ENCODE measurements at places on chromosomes 16 and 17.

DNA sequence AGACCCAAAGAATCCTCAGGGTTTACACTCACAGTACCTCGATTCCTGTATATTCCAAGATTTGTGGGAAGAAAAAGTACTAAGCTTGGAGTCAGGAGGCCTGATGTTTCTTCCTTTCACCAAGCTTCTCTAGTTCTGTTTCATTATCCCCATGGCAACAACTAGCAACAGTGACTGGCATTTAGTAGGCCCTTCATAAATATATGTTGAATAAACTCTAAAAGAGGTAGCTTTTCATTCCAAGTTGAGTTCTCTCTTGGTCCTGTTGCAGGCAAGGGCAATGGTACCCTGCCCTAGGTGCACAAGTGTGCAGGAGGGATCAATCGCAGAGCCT, 527 bp upstream of the UBE2Z start:
- DNase-seq, result no peak

- DNase-seq, result no peak
These were observed at the start of gene MYH8 for GRCh38 chr17:10421900-10422542. MYH8 (minus strand) TSS chr17:10421950; CDS start chr17:10420227, 1,723 bp downstream.

GRCh38 chr17:36072431-36073121, 8.5 kb downstream of the CCL18 start:
- DNase-seq, result no peak

DNA sequence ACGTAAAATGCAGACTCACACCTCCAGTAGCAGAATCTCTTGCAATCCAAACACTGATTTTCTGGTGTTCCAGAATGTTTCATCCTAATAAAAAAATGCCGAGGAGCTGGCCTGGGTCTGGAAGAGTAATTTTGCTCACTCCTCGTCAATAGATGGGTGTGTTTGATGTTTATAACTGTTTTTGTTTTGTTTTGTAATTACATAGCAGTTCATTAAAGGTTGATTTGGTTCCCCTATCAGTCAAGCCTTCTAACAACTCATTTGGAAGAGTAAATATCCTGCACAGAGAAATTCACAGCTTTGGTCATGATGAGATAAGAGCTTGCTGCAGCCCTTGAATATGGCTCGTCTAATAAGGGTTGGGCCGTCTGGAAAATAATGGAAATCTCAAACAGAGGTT, 36.8 kb upstream of the ELAC2 start:
- no peak for DNase-seq

- no peak for DNase-seq
These were observed 1.9 kb upstream of the PRRT2 start for GRCh38 chr16:29809850-29810698.

- no peak for DNase-seq
These were observed 16.4 kb downstream of the GID4 start for GRCh38 chr17:18055597-18055996.

DNA sequence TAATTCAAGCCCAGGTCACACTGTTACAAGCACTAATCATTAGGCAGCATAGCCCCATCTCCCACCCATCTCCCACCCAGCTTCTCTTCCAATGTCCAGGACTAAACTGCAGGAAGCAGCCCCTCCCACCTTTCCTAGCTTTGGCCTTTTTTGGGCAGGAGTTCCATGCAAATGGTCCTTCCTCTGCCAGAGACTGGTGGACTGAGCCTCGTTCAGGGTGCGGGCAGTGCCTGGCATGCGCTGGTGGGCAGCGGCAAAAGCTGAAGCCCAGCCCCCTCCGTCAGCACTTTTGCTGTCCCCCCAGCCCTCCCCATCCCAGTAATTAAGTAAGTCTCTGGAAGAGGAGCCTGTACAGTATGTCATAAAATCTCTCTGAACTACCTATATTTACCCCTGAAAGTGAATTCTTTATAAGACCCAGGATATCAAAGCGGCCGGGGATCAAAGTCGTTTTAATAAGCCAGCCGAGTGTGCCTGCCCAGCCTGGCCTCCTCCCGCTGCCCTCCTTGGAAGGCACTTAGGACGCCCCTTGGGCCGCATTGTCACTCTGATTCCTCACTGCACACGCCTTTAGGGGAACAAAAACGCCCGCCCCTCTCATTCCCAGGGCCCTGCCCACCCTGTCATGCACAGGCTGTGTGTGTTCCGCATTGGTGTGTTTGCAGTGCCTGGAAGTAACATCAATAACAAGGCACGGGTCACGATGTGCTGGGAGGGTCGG, 109.9 kb downstream of the IRX5 start:
- DNase-seq, result no peak

DNA sequence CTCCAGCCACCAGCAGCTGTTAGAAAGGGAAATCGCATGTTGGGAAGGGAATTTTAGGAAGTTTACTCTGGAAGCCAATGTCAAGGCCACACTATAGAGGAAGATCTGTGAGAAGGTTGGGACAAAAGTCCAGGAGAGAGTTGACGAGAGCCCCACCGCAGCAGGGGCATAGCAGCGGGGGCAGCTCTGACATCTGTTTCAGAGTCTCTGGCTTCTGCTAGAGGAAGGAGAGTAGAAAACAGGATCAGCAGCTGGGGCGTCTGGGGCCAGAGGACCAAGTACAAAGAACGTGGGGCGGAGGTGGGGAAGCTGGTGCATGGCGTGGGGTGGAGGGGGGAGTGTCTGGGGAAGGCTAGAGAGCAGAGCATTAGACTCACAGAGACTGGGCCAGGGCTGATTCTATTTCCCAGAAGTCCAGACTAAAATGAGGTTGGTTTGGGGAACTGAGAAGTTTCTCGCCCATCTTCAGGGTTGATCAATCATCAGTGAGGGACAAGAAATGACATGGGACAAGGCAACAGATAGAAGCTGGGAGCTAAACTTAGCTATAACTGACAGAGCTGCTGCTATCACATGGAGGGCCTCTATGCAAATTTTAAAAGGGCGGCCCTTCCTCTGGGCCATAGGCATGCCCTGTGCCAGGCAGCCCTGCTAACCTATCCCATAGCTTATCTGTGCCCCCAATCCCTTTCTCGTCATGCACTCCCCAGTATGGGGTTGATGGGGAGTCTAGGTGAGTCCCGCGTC, 1.2 kb downstream of the RABEP2 start:
- no peak for DNase-seq

DNA sequence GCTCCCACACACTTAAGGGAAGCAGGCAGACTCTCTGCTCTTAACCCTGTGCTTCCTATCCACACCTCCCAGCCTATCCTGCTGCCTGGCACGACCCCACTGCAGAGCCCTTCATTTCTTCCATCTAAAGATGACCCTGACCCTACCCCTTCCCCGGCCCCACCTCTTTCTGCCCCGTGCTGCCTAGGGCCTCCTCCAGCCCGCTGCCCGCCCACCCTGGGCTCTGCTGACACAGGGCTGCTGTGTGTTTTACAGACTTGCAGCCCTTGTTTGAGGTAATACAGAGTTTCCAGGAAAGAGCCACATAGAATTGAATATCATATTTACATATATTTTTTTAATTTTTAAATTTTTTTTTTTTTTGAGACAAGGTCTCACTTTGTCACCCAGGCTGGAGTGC, 42.0 kb downstream of the MEOX1 start:
- no peak for DNase-seq

- peak; percentile 44 for DNase-seq
These were observed 40.3 kb upstream of the MRPS23 start for GRCh38 chr17:57889892-57890856.

DNA sequence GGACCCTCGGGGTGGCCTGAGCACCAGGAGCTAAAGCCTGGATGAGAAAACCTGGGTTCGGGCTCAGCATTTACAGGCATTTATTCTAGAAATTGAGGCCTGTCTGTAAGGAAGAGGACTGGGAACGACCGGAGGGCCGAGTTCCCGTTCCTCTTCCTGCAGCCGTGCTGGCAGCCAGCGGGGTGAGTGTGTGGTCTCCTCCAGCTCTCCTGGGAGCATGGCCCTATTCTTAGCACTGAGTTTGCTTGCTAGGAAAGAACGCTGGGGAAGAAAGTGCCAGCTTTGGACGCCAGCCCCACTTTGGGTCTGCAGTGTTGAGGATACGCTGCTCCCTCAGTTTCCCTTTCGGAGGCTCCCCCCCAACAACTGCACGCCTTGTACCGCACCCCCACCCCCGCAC, 49.6 kb downstream of the MGAT5B start:
- DNase-seq, result no peak

GRCh38 chr16:88870608-88871348, 4.3 kb upstream of the PABPN1L start:
- DNase-seq, result no peak

GRCh38 chr16:58422809-58423208, 30.5 kb downstream of the GINS3 start:
- no peak for DNase-seq

DNA sequence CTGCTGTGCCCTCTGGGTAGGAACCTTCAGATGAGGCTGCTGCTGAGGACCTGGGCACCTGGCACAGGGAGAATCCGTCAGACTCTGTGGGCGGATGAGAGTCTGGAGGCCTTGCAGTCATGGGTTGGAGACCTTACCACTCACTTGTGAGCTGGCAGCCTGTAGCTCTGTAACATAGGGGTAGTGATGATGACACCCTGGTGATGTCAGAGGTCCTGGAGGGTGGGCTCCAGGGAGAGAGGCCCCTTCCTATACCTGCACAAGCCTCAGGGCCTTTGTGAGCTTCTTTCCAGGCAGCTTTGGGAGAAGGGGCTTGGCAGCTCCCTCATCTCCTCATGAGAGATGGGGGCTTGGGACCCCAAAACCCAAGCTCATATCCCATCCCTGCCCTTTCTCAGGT, 1.6 kb downstream of the MIEF2 start:
- no peak for DNase-seq

DNA sequence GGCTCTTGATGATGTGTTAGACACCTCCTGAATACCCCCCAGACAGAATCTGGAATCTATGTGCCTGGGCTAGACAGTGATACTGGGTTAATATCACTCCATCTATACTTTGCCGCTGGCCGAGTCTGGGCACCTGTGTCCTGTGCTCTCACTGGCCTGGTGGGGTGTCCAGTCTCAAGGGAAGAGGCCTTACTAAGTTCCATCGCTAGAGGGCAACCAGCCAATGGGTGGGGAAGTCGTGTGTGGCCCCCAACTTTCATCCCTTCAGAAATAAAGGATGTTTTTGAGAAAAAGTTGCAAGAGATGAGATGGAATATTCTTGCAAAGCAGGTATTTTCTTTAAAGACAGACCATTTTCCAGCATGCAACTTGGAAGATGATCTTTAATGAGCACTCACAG, 1.6 kb upstream of the GLP2R start:
- no peak for DNase-seq

Measured in substantia nigra (tissue), 51 donors.